ENCODE measurements at places on chromosomes 7 and 10.

- DNase-seq = no peak
Observed at GRCh38 chr7:37504801-37505200, 56.1 kb upstream of the ELMO1 start.

DNA sequence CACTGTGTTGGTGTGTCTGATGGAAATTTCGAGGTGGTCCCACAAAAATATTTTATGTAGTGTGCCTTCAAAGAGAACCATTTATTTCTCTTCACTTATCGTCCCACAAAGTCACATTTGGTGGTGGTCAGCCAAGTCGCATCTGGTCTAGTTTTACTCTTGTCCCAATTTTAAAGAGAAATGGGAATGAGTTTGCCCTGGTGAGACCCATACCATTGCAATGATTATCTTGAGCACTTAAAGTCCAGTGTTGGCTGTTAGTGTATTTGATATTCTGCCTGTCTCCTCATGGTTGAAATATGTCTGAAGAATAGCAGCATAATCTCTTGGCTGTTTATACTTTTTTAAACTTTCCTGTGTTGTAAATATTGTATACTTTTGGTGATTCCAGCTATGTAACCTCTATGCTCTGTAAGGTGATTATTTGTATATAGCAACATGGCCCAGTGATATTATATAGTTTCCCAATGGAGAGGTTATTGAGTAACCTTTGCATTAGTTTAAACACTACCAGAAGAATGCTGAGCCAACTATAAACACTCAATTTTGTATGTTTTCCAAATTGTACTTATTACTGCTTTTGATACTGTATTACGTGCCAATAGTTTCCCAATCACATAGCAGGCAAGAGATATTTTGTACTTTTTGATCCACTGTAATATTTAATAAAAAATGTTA is 172.2 kb downstream of the RTKN2 start:
- DNase-seq = no peak

- DNase-seq = no peak
Observed at GRCh38 chr7:90629297-90629918, 33.3 kb downstream of the CDK14 start.

DNA sequence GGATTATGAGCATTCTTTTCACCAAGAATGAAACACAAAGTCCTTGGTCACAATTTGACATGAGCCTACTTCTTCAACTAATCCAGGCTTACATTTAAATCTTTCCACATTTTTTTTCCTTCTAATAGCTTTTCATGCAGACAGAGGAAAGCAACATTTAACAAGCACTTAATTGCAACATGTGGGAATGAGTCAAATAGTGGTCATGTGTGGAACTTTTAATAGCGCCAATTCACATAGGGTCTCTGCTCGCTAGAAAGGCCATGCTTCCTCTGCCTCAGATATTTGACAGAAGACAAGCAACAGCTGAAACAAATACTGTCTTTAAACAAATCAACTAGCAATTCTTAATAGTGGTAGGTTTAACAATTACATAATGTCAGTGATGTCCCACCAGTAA is 285.9 kb upstream of the ETV1 start:
- no peak for DNase-seq

- peak; percentile 96 for DNase-seq
Observed at GRCh38 chr10:71773221-71773971, at the start of gene VSIR. TSS of gene VSIR (minus strand) at chr10:71773520. CDS start at chr10:71773439, 81 bp downstream.

DNA sequence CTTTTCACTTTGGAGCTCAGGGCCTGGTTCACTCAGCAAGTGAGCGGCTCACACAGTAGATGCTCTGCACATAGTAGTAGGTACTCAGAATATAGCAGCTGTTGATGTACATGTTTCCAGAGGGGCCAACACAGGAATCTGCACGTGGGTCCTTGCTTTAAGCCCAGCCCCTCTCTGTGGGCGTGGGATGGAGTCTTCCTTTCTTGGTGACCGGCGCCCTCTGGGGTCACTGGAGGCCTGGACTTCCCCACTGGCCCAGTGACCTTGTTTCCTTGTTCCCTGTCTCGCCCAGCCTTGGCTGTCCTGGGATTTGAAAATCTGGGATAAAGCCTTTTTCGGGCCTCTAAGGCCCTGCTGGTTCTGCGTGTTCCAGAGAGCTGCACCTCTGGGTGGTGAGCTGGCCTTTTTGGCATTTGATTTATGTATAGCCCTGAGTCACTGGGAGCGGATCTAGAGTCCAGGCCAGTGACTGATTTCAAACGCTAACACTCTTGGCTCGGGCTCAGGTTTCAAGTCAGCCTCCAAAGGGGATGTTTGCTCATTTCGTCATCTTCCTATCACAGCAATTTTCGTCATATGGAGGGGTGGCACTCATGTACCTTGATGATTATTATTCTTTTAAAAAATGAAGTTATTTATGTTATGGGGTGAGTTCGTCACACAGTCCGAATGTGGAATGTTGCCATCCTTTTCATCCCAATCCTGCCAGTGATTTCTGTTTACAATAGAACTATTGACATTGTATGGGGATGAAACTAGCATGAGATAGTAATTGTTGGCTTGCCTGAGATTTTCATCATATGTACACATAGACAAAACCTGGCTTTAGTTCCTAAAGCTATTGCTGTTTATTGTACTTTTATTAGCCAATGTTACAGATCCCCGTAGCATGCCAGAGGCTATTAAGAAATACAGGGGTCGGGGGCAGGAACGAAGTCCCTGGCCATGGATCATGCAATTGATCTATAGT is 65.5 kb downstream of the CUX1 start:
- no peak for DNase-seq

DNA sequence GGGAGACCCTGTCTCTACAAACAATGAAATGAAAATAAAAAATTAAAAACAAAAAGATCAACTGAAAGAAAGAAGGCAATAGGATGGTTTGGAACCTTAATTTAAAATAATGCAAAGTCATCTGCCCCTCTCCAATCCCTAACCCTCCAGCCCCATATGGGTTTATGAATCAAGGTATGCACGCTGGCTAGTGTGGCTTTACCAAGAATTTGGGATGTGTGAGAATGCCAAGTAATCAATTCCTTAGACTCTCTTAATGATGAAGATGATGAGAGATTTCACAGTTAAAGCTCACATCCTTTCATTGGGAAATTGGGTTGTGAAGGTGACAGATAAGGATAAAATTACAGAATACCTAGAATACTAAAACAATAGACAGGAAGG is 147.1 kb upstream of the AOAH start:
- no peak for DNase-seq

DNA sequence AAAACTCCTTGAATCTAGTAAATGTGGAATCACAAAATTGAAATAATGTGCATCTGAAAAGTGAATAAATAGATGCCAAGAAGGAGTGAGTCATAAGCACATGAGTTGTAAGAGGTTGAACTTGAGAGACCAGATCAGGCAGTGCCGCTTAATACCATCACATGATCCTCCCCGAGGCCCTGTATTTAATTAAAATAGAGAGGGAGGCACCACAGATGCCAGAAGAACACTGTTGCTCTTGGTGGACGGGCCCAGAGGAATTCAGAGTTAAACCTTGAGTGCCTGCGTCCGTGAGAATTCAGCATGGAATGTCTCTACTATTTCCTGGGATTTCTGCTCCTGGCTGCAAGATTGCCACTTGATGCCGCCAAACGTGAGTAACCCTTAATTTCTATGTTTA is at the start of gene GPNMB:
Gene GPNMB (plus strand): TSS at position 221 of the 400 bp plus-strand sequence. CDS start 83 bp downstream, at position 304.
- no peak for DNase-seq

GRCh38 chr10:34254596-34254995 is 560.5 kb downstream of the PARD3 start:
- DNase-seq = no peak

DNA sequence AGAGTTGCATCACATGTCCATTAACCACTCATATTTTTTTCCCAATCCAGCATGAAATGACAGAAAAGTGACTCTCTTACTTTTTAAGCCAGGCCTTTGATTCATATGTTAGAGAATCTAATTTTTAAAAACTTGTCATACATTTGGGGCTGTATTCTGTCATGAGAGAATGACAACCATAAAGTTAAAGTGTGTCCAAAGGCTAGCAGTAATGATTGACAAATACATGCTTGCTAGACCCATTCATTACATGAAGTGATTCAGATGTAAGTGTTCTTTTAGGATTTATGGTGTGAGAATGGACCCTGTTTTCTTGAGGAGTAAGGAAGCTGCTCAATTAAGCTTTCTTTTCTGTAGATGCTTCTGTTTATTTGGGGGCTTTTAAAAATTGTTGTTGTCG is 75.4 kb downstream of the CSTF2T start:
- DNase-seq = no peak

GRCh38 chr7:137086896-137087295 is 218.4 kb downstream of the CHRM2 start:
- DNase-seq = no peak

DNA sequence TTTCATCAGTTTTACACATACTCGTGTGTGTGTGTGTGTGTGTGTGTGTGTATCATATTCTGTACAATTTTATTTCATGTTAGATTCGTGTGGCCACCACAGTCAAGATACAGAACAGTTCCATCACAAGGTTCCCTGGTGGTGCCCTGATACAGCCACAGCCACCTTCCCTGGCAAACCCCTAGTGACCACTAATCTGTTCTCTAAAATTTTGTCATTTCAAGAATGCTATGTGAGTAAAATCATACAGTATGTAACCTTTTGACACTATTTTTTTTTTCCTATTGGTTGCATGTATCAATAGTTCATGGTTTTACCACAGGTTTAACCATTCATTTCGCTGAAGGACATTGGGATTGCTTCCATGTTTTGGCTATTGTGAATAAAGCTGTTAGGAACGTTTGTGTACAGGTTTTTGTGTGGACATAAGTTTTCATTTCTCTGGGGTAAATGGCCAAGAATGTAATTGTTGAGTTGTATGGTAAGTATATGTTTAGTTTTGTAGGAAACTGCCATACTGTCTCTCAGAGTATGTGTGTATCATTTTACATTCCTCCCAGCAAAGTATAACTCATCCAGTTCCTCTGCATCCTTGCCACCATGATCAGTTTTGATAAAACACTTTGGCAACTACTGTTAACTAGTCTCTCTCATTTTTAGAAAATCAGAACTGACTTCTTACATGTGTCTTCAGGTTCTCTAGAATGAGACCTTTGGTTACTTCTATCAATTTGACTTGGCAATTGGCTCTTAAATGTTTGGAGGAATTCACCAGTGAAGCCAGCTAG is 20.6 kb downstream of the KLHDC10 start:
- DNase-seq = no peak

DNA sequence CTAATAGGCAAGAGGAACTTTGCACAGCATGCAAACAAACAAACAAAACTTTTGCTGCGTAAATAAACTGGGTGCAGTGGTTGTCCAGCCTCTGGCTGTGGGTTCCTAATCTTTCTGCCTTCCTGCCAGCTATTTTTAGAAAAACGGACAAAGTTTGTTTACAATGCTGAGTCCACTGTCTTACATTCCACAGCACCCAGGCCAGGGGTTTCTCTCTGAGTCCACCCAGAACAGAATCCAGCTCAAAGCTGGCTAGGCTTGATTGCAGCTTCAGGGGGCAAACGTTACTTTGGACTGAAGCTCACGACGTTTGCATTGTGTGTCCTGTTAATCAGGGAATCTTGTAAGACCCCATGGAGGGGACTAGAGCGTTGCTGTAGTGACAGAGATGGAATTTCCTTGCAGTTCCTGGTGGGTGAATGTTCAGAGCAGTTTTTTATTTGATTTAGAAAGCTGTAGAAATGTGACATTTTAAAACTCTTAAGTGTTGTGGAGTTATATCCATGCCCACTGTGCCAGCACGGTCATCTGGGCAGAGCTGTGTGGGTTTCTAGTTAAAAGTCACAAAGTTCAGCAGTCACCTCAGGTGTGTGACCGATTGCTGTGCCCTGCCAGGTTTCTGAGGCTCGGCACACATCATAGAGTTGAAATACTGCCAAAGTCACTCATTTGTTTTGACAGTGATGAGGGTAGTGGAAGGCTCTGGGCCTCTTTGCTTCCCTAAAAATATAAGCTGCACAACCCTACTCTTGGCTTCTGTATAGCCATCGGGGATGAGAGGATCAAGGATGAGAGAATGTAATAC is 247.0 kb downstream of the STK31 start:
- DNase-seq = no peak

DNA sequence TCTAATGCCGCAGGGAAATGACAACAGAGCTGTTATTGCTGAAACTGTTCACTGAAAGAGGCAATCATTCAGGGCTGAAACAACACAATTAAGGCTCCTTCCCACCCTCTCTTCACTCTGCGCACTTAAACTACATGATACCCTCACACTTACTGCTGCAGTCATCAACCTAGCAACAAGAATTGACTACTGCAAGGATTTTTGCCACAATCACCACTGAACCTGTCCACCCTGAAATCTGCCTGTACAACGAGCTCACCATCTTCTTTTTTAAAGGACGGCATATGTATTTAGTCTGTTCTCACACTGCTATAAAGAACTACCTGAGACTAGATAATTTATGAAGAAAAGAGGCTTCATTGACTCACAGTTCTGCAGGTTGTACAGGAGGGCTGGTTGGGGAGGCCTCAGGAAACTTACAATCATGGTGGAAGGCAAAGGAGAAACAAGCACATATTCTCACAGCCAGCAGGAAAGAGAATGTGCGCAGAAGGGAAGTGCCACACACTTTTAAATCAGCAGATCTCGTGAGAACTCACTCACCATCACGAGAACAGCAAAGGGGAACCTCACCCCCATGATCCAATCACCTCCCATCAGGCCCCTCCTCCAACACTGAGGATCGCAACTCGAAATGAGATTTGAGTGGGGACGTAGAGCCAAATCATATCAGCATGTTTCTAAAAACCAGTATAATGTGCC is 131.7 kb downstream of the SORCS1 start:
- DNase-seq = no peak

- DNase-seq = no peak
Observed at GRCh38 chr7:14739168-14739840, 163.2 kb downstream of the DGKB start.

DNA sequence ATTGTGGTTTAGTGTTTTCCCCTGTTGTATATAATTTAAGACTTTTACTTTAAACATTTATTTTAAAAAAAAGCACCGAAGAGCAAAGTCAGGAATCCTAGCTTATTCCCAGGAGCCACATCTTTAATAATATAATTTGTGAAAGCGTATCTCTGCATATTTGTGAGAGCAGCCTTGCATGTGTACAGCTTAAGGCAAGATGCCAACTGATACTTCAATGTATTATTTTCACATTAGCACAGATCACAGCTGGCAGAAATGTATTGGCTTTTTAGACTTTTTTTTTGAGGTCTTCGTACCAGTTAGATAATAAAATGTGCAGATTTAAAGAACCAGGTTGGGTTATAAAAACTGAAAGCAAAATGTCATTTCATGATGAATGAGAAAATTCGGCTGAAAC is 845.7 kb upstream of the POT1 start:
- DNase-seq = no peak

GRCh38 chr7:155815332-155816191 is 3.3 kb upstream of the SHH start:
- DNase-seq = no peak

Measured in natural killer cell (primary cell).